ENCODE measurements at places on chromosomes 2 and 18.

DNA sequence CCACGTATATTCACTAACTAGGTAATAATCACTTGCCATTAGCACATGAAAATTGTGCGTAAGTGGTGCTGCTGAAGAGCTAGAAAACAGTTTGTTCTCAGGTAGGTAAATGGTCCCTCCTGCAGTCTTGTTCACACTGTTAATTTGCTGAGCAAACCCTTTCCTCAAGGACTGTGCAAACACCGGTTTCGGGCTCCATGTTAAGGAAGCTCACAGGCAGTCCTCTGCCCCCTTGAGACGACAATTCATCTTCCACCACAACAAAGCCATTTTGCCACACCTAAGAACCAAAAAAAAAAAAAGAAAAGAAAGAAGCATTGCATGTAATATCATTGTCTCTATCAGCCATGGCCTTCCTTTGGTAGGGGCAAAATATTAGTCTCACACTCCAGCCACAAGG lies 193.9 kb downstream of the BCL11A start:
- DNase-seq = no peak

DNA sequence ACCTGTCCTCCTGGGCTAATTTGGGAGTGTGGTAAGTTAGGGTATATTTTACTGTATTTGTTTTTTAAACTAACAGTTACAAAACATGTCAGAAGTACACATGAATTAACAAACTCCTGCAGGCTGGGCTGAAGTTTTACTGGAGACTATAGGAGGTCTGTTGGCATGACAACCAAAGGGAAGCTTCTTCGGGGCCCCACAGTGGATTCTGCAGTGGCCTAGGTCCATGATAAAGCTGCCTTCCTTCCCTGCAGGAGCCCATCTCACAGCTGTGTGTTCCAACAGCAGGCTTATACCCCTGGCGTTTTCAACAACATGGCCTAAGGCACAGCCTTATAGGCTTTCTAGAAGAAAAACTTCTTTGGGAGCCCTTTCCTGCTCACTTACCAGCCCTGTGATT lies 128.0 kb upstream of the SETBP1 start:
- no peak for DNase-seq

DNA sequence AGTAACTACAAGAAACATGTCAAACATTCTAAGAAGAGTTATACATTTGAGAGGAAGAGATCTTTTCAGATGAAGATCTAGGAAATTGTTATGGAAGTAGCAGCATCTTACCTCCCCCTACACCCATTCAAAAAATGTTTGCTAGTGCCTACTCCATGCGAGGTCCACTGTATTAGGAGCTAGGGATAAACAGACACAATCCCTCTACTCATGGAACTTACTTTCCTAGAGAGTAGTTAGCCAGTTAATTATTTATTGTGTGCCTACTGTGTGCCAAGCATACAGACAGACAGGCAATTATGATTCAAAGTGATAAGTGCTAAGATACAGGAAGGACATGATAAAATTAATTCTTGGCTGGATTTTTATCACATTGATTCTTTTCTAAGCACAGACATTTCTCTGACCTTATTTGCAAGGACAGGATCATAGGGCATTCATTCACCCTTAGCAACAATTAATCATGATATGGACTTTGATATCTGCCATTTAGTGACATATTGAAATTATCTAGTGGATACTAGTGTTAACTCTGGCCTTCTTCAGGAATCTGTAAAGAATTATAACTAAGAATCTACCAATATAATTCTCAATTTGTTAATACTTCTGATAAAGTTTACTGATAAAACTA lies 19.6 kb upstream of the TDRD15 start:
- DNase-seq = no peak

- DNase-seq = no peak
Observed at GRCh38 chr18:32552421-32553030, 81.8 kb upstream of the GAREM1 start.

DNA sequence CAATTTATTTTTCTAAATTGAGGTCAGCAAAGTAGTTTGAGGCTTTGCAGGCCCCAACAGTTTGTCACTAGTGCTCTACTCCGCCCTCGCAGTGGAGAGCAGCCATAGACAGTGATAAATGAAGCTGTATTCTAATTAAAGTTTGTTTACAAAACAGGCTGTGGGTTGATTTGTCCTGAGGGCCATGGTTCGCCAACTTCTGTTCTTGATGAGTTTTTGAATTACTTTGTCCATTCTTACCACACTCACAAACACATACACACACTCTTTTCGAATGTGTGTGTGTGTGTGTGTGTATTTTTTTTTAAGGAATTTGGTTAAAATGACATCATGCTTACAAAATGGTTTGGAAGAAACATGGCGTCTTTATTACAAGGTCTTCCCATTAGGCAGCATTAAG lies 68.6 kb downstream of the MTCL1 start:
- no peak for DNase-seq

DNA sequence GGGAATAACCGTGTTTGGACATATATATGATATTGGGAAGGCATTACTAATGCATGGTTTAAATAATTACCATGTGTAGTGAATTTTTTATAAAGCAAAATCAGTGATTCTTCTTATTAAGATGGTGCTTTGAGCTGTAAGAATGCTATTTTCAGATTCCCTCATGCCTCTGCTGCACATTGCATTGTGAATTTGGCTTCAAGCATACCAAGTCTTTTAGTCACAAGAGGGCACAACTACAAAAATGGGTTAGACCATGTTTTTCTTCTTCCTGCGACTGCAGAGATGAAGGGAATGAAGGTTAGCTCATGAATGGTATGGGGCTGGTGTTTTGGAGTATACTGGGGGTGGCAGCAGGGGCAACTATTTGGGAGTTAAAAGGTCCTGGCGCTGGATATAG lies 320.1 kb downstream of the SLC4A3 start:
- DNase-seq = no peak
